Activated CD4-positive, alpha-beta T cell treated with anti-CD3 and anti-CD28 coated beads, Interleukin-2, amount 50 U/mL, for 16 hours (primary cell): ENCODE measurements at places on chromosomes 7 and 10.

DNA sequence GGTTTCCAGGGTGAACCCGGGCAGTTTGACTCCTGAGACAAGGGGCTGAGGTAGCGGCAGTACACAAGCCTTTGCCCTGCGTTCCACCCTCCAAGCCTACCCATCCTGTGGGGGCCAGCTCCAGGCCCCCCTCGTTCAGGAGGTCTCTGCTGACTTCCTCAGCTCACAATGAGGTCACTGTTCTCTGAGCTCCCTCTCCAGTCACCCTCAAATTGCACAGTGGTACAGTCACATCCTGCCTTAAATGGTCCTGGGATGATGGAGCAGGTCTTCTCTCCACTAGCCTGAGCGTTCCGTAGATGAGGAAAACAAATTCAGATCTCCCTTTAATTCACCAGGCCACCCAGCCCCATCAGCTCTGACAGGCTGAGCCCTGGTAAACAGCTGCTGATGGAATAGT lies 90.2 kb downstream of the SH3PXD2A start:
- DNase-seq, result no peak

GRCh38 chr7:156703773-156704482 lies 63.4 kb downstream of the RNF32 start:
- no peak for DNase-seq

DNA sequence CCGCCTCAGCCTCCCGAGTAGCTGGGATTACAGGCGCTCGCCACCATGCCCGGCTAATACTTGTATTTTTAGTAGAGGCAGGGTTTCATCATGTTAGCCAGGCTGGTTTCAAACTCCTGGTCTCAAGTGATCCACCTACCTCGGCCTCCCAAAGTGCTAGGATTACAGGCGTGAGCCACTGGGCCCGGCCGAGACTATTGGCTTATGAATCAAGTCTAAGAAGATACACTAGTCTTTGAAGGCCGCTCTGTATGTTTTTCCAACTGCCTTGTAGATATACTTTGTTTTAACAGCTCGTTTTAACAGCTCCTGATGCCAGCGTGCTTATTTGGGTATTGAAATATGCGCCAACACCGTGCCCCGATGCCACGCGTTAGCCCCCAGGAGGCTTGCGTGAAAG lies 136.4 kb upstream of the SH2B2 start:
- DNase-seq, result no peak

DNA sequence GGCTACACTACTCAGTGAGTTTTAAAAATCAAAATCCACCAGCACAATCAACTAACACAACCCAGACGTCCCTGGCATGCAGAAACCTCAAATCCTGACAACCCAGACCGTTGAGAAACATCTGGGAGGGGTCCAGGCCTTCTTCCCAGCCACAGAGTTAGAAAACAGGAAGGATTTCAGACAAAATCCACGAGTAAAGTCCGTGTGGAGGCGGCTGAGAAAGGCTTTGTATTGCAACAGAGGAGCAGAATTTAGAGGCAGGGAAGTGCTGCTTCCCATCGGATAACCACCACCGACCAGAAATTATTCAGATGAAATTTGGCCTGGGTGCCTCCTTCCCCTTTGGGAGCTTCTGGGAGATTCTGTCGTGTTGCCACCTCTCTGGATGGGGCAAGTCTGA lies 61.5 kb downstream of the TNS3 start:
- DNase-seq, result no peak

GRCh38 chr10:104077247-104077646 lies 8.4 kb downstream of the COL17A1 start:
- no peak for DNase-seq
